ENCODE measurements at places on chromosomes 12 and 14.

GRCh38 chr14:69149461-69150244, 3.3 kb downstream of the DCAF5 start:
- no peak for DNase-seq

DNA sequence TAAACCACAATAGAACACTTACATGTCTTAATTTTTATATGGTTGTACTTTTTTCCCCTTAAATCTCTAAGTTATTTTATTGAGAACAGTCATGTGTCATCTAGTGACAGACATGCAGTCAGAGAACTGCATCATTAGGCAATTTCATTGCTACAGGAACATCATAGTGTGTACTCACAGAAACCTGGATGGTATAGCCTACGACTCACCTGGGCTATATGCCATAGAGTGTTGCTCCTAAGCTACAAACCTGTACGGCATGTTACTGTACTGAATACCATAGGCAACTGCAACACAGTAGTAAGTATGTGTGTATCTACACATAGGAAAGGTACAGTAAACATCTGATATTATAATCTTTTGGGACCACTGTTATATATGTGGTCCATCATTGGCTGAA, 557.6 kb downstream of the PRKD1 start:
- DNase-seq: no peak

DNA sequence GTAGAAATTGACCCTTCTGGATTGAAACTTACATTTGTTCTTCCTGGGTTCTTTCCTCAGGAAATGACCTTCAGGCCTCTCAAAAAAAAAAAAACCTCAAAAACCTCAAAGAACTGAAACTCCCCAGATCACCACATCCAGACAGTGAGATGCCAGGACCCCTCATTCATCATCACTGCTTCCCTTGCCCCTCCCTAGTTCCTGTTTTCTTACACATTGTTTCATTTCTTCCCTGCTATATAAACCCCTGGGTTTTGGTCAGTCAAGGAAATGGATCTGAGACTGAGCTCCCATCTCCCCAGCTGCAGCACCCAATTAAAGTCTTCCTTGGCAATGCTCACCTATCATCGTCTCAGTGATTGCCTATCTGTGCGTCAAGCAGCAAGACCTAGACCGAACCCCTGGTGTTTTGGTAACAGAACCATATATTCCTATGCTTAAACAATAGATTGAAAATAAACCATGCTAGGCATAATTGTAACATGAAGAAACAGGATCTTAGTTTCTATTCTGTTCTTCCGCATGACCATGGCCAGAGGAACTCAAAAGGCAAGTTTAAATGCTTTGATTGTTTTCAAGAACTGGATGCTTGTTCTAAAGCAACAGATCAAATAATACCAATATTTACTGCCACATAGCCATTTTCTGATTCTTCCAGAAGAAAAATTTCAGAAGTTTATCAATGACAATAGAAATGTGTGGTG, 108.0 kb upstream of the MAX start:
- DNase-seq: no peak

DNA sequence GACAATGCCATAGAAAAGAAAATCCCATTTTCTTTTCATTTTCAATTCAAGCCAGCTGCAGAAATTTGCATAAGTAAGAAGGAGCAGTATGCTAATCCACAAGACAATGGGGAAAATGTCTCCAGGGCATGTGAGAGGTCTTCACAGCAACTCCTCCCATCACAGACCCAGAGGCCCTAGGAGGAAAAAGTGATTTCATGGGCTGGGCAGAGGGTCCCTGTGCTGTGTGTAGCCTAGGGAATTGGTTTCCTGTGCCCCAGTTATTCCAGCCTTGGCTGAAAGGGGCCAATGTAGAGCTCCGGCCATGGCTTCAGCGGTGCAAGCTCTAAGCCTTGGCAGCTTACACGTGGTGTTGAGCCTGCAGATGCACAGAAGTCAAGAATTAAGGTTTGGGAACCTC, 211.4 kb downstream of the CCDC59 start:
- DNase-seq: no peak

DNA sequence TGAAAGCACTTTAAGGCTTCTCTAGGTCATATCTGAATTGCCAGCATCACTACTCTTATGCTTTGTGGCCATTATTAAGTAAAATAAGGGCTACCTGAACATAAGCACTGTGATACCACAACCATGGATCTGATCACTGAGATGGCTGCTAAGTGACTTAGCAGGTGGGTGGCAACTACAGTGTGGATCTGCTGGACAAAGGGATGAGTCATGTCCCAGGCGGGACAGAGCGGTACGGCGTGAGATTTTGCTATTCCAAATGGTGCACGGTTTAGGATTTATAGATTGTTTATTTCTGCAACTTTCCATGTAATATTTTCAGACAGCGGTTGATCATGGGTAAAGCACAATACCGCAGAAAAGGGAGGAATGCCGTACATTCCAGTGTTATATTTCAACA, 39.4 kb downstream of the MLXIP start:
- DNase-seq: no peak

GRCh38 chr12:51531978-51532497, 59.0 kb upstream of the SCN8A start:
- peak; percentile 52 for DNase-seq

GRCh38 chr12:97452230-97452629, 10.4 kb upstream of the RMST start:
- DNase-seq: no peak

DNA sequence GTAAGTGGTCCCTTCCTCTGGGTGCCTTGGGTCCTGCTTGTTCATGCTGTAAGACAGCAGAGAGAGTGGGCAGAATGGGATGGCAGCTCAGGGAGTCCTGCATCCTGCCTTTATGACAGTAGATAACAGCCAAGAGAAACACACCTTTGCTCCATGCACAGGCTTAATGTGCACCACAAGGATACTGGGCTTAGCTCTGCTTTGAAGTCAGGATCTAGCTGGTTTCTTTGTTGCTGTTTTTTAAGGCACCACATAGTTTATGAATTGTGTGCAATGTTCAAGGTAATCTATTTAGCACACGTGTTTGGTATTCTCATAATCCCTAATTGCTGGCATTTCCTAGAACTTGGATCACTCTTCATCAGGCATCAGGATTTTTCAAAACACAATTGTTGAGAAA, 239.5 kb upstream of the DCN start:
- DNase-seq: no peak

DNA sequence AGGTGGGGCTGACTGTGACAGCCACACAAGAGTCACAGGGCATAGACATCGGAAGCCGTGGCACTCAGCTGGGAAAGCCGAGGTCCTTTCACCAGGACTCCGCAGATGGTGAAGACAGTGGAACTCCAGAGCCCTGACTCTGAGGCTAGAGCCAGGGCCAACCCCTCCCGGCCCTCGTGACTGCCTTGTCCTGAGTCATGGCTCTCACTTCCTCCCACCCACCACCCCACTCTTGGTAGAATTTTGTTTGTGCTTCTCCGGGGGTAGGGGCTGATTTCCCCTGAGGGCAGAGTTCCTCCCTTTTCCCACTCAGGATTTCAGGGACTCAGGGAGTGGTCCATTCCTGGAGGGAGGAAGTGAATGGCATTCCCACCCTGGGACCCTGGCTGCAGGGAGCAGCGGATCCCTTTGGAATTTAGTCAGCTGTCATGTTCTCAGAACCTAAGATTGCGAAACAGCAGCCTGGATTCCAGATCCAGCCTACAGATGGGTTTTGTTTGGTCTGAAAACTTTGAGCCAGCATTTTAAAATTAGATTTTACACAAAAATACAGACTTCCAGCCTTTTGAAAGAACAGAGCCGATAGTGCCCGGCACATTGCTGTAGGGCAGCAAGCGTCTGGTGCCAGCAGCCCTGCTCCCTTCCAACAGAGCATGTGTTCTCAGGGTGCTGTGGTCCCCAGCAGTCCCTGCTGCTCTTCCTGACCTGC, 50.7 kb downstream of the TPCN1 start:
- DNase-seq: no peak

DNA sequence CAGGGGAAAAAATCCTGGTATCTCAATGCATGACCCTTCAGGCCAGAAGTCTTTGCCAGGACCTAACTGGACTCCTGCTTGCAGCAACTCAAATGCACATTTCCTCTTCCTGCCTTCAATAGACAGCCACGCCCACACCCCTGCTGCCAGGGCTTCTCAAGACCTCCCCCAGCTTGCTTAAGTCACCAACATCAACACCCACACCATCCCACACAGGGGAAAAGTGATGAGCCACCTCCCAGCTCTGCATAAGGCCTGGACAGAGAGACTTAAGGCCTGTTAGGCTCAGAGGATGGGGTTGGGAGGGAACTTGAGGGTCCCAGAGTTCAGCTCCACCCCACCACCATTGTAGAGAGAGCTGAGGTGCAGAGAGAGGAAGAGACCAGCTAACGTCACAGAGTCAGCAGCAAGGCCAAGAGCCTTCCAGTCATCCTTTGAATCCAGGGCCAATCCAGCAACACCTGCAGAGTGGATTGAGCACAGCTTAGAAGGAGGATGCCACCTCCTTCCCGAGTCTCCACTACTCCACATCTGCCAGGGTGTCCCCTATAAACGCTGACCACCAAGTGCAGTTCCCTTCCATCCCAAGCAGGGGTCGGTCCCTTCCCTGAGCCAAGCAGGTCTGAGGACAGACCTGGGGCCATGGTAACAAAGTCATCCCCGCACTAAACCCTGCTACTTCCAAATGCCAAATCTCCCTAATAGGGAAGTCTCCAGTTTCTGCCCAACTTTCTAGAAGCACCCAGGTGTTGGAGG, 50.0 kb downstream of the KDM2B start:
- DNase-seq: peak; percentile 66

DNA sequence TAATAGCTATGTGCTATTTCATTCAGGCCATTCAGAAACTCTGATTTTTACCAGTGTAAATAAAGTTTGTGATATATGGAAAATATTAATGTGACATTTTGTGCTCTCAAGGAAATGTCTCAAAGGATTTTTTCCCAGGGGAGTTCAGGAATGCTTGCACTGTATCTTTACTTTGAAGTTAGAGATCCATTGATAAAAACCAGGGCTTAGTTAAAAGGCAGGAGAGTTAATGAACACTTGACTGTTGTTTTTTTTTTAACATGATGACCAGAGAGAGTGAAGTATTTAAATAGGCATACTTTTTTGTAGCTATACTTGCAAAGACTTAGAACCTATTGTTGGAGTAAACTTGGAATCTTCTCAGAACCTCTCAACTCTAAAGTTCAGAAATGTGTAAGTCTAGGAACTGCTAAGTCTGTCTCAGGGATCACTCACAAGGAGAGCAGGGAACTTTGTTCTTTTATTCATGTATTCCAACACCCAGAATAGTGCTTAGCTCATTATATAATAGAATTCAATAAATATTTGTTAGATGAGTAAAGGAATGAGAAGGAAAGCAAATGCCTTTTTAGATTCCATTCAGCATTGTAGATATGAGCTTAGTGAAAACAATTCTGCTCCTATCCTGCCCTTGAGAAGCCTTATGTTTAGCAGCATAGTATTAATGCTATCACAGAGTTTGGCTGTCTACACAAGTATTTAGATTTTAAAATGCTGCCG, 117.5 kb downstream of the DAAM1 start:
- DNase-seq: no peak

DNA sequence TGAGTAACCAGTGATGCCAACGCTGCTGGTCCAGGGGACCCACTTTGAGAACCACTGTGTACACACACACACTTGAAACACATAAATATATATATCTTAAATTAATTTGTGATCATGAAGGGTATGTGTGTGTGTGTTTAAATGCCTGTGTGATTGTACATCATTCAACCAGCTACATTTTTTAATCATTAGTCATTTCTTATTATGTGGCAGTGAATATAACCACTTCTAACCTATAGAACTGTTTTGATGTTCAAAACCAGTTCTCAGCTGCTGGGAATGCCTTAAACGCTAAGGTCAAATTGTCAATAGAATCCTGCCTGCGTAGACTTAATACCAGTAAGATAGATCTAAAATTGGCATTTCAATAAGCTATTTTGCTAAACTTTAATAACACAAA, 330.0 kb downstream of the SYT1 start:
- DNase-seq: no peak

GRCh38 chr12:127108360-127109215, 1158.4 kb upstream of the TMEM132C start:
- no peak for DNase-seq

- DNase-seq: no peak
These were observed 19.8 kb downstream of the VRTN start for GRCh38 chr14:74368026-74368425.

DNA sequence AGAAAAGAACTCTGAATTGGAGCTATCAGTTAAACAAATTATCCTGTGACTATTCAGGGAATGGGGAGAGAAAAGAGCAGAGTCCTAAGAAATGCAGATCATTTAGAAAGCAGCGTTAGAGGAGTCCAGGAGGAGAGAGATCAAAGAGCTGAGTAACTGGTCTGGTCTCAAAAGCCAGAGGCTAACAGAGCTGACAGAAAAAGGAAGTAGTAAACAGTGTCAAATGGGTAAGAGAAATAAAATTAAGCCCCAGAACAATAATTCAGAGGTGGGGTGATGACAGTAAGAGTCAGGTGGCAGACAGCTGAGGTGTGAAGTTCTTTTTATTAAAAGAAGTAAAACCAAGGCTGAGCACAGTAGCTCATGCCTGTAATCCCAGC, 19.3 kb downstream of the GXYLT1 start:
- DNase-seq: no peak

All from stimulated activated CD8-positive, alpha-beta memory T cell treated with anti-CD3 and anti-CD28 coated beads, Interleukin-12 subunit alpha, Interleukin-12 subunit beta, amount 100 ng/mL, for 4 hours (primary cell).